NCI-H510A treated with DMSO at 0.1 percent for 48 hours (cell line): ENCODE measurements at places on chromosomes 7 and 10.

DNA sequence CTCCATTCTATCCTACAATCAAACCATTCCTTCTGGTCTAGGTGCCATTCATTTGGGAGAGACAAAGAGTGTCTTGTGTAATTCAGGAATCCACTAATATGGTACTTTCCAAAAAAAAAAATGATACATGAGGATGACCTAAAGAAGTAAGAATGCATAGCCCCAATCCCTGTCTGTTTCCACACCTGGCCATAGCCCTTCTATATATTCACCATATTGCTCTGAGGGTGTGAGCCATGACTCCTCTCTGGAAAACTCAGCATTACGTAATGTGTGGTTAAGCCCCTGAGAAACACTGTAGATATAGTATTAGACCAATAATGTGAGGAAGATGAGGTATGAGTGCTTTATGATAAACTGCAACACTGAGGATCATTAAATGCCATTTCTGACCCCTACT, 592.7 kb downstream of the INHBA start:
- no peak for DNase-seq

DNA sequence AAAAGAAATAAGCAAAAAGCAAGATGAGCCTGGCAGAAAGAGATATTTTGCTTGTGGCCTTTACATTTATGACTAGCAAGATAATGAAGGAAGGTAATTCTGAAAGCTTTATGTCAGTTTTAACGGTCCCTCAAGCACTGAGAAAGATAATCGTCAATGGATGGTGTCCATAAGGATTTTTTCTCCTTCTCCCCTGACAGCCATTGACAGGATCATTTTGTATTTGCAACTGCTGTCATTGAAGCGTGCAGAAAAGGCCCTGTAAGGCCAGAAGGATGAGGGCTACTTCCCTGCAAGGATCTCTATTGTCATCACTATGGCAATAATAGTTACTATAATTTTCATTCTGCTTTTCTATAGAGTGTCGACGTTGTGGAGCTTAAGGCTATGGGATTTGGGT, 994 bp upstream of the LRGUK start:
- no peak for DNase-seq

DNA sequence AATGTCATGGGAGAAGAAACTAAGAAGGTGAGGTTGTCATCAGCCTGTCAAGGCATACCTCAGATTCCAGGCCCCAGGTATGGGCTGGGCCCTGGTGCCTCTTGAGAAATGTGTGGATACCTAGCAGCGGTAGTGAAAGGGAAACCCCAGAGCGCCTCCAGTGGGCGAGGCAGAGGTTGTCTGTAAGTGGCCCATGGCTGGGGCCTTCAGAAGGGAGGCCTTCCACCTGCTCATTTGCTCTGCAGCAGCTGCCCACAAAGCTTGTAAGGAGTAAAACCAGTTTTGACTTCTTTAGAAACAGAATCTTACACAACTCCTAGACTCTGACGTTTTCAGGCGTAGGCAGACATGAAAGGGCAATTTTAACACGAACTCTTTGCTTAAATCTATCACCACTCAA, 509.9 kb downstream of the PARD3 start:
- peak; percentile 17 for DNase-seq

- no peak for DNase-seq
Observed at GRCh38 chr7:75884476-75884875, 5.6 kb downstream of the RHBDD2 start.

GRCh38 chr10:12018438-12019282, 23.9 kb downstream of the UPF2 start:
- DNase-seq, result no peak

GRCh38 chr10:12111528-12111927, 17.9 kb upstream of the SEC61A2 start:
- no peak for DNase-seq

DNA sequence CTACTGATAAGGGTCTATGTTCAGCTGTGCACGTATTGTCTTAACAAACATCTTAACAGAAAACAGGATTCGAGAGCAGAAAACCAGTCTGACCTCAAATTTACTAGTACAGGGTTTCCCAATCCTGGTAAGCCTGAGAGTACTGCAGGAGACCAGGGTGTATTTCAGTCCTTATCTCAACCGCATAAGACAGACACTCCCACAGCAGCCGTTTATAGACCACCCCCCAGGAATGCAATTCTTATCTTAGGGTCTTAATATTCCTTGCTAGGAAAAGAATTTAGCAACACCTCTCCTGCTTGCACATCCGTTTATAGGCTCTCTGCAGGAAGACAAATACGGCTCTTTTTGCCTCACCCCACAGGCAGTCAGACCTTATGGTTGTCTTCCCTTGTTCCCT, 277.3 kb downstream of the SDK1 start:
- no peak for DNase-seq

GRCh38 chr7:151631953-151632749, 112.5 kb upstream of the RHEB start:
- peak; percentile 81 for DNase-seq

DNA sequence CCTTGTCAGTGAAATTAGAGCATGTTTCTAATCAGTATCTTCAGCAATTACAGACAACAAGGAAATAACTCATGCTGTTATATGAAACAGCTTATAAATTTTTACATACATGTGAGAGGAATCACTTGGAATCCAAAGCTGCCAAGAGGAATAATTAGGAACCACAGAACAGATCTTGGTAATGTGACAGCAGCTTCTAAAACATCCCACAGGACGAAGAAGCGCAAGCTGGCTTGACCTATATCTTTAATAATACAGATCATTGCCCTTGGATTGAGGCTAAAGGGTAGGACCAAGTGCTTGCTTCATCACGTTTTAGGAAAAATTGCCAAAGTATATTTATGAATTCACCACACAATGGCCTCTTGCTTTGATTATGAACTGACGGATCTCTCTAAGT, 869.8 kb downstream of the LRMDA start:
- no peak for DNase-seq
